ENCODE measurements at places on chromosomes 2 and 18. TPM values are rescaled to one million over a fixed set of nuclear protein-coding genes. Genes with fewer than 3 reads are reported as not detected.

Gene SPC25
- 29.0 TPM for total RNA-seq

Gene CHRNG
- total RNA-seq: not detected

Gene IL1R2
- 55.8 TPM for total RNA-seq

GRCh38 chr2:223109341-223109740 lies 57.4 kb downstream of the KCNE4 start:
- no peak overlapping the region for H3K4me3 ChIP-seq
- H3K27ac ChIP-seq: no peak overlapping the region
- H3K4me1 ChIP-seq: no peaks in the 10 kb centered on the region
- peaks cover 3% of the 10 kb centered on the region for H3K27me3 ChIP-seq

- H3K4me3 ChIP-seq: no peak overlapping the region
- no peak for ATAC-seq
- no peak overlapping the region for H3K27ac ChIP-seq
- H3K36me3 ChIP-seq: no peaks in the 10 kb centered on the region
Measured at GRCh38 chr2:182229297-182229696, 197.5 kb downstream of the PDE1A start.

GRCh38 chr2:219352448-219353023 lies 20.0 kb upstream of the RESP18 start:
- H3K4me3 ChIP-seq: no peak overlapping the region
- no peaks in the 10 kb centered on the region for H3K4me1 ChIP-seq
- no peaks in the 10 kb centered on the region for H3K36me3 ChIP-seq
- peak; percentile 84 for ATAC-seq

- peak overlapping the region; percentile 9 for H3K27ac ChIP-seq
- peaks cover 20% of the 10 kb centered on the region for H3K27me3 ChIP-seq
- no peak overlapping the region for H3K4me3 ChIP-seq
- H3K4me1 ChIP-seq: no peaks in the 10 kb centered on the region
- ATAC-seq: no peak
- H3K36me3 ChIP-seq: no peaks in the 10 kb centered on the region
Measured at GRCh38 chr2:242020196-242021004, 150.9 kb downstream of the RTP5 start.

- no peak for ATAC-seq
- no peak overlapping the region for H3K4me3 ChIP-seq
Measured at GRCh38 chr2:237459226-237459625, 27.8 kb upstream of the MLPH start.

DNA sequence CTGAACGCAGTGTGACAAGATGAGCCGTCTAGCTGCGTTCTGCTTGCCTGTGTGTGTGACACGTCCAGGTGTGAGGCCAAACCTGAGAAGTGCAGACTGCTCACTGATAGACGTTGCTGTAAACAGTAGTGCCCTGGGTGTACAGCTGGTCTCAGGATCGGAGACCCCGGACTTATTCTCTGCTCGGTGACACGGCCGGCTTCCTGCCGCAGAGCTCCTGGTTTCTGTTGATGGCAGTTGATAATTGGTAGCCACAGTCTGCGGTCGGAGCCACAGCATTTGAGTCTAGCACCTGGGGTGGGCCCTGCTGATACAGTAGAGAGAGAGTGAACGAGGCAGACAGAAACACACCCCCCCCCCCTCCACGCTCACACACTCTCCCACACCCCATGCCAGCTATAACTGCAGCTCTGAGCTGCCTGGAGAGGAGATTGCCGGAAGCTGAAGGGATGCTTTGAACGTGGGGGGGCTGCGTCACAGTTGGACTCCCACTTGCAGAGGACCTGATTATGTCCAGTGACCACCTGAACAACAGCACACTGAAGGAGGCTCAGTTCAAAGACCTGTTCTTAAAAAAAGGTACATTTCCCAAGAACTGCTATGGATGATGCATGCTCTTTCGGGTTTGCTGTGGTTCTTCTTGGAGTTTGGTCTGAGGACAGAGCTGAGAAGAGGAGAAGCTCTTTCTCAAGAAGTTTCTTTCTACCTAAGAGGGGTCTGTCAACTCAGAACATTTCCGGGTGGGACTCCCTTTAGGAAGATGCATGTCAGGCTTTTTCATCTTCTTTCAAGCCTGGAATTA lies 114.0 kb downstream of the FAM210A start:
- peak overlapping the region; percentile 79 for H3K4me3 ChIP-seq
- H3K36me3 ChIP-seq: no peaks in the 10 kb centered on the region
- H3K4me1 ChIP-seq: peaks cover 76% of the 10 kb centered on the region
- H3K27me3 ChIP-seq: no peaks in the 10 kb centered on the region
- peak overlapping the region; percentile 55 for H3K27ac ChIP-seq

Gene RAB12
- total RNA-seq: 10.2 TPM
